ENCODE measurements at places on chromosomes 1 and 21.

DNA sequence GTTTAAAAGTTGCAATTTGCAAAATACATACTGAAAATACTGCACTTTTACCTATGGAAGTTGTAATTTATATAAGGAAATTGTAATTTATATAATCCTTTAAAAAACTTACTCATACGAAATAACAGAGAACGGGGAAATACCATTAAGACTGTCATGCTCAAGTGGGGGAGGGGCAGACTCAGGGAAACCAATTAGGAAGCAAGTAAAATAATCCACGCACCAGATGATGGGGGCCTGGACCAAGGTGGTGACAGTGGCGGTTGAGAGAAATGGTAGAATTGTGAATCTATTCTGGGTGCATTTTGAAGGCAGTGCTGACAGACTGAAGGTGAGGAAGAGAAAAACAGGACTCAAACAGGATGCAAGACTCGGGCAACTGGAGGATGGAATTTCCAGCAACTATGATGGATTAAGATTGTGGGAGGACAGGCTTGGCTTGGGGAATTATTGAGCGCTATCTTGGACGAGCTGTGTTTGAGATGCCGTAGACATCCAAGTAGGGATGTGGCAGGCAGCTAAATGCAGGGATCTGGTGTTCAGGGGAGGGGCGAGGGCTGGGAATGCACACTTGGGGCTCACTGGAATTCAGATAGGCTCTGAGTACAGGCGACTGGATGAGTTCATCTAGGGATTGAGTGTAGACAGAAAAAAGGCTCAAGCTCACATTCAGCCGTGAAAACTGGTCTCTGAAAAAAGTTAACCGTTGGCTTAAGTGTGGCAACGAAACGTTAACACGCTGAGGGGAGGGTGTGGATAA lies 977 bp downstream of the LCA5L start:
- no peak for DNase-seq

- DNase-seq, result no peak
Observed at GRCh38 chr1:27142464-27142863, 12.5 kb downstream of the SLC9A1 start.

- peak; percentile 78 for DNase-seq
Observed at GRCh38 chr1:89762779-89763648, 57.8 kb upstream of the LRRC8D start.

GRCh38 chr1:88897070-88897730 lies 5.8 kb upstream of the GTF2B start:
- DNase-seq, result no peak

DNA sequence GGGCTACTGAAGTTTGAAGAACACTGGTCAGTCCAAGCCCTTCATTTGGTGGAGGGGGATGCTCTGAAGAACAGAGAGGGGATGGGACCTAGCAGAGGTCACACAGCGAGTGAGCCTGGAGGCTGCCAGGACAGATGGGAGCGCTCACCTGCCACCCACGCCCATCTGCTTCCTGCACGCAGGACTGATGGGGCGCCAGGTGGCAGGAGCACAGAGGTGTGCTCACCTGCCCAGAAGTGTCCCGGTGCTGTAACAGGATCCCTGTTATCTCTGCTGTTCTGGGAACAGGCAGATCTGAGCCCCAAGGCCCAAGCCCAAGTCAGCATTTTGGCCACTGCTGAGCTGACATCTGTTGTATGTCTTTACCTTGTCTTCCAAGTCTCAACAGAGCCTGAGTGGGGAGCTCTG lies 40.5 kb downstream of the EPHB2 start:
- no peak for DNase-seq
